ENCODE measurements at places on chromosomes 1 and 21.
A peak's percentile ranks its signal among the peaks of the same experiment; 100 is the strongest.

DNA sequence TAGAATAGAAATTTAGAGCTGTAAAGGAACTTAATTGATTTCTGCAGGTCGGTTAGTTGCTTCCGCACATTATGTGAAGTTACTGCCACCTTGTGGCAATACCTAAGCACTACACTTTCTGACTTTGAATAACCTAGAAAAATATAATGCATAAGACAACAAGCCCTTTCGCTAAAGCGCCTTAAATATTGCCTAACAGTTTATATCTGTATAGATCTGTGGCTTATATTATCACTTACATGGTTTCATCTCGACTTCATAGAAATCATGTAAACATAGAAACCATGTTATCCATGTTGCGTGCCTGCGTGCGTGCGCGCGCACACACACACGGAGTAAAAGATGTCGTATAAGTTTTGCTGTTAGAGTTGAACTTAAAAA, 10.9 kb upstream of the IFI16 start:
- DNase-seq = no peak

DNA sequence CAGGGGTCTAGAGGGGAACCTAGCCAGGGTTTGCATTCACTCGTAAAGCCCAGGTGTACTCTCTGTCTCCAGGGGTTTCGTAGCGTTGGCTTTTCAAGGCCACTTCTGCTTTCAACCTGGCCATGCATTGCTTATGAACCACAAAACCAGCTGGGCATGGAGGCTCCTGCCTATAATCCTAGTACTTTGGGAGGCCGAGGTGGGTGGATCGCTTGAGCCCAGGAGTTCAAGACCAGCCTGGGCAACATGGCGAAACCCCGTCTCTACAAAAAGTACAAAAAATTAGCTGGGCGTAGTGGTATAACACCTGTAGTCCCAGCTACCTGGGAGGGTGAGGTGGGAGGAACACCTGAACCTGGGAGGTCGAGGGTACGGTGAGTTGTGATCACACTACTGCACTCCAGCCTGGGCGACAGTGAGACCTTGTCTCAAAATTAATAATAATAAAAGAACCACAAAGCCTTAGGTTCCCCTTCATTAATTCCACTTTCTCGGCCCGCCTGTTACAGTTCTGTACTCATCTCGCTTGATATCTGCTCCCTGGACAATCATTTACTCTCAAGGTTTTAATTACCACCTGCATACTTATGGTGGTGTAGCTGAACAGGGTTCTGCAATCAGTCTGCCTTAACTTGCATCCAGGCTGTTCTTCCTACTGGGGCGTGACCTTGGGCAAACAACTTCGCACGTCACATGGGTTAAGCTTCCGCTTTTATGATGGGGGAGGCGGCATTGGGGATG, 6.1 kb downstream of the SLC16A4 start:
- no peak for DNase-seq

DNA sequence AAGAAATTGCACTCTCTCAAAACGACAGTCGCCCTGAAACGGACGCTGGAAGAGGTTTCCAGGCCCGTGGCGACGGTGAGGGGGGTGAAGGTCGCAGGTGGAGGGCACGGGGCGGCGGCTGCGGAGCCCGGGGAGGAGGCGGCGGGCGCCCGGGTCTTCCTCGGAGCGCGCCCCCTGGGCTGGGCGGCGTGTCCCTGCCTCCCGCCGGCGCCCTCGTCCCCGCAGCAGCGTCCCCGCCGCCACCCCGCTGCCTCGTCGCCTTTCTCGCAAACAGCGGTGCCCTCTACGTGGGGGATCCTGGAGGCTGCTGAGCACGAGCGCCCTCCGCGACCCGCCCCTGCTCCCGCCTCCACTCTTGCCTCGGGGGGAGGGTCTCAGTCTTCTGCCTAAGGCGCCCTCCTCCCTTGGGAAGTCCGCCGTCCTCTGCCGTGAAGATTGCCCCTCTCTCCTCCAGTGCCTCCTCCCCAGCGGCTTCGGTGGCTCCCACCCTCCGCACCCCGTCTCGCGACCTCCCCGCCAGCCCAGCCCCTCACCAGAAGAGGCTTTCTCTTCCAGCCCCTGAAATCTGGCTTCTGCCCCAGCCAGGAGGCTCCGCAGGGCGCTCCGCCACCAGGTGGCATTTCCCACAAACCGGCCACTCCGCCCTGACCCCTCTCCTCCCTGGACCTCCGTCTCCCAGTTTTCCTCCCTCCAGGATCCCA, 227.4 kb downstream of the SDCCAG8 start:
- no peak for DNase-seq

GRCh38 chr1:214569357-214570004, 18.1 kb upstream of the PTPN14 start:
- no peak for DNase-seq

- no peak for DNase-seq
Observed at GRCh38 chr1:102550729-102551384, 554.1 kb upstream of the OLFM3 start.

GRCh38 chr1:227215863-227216510, 102.3 kb downstream of the CDC42BPA start:
- DNase-seq = no peak

DNA sequence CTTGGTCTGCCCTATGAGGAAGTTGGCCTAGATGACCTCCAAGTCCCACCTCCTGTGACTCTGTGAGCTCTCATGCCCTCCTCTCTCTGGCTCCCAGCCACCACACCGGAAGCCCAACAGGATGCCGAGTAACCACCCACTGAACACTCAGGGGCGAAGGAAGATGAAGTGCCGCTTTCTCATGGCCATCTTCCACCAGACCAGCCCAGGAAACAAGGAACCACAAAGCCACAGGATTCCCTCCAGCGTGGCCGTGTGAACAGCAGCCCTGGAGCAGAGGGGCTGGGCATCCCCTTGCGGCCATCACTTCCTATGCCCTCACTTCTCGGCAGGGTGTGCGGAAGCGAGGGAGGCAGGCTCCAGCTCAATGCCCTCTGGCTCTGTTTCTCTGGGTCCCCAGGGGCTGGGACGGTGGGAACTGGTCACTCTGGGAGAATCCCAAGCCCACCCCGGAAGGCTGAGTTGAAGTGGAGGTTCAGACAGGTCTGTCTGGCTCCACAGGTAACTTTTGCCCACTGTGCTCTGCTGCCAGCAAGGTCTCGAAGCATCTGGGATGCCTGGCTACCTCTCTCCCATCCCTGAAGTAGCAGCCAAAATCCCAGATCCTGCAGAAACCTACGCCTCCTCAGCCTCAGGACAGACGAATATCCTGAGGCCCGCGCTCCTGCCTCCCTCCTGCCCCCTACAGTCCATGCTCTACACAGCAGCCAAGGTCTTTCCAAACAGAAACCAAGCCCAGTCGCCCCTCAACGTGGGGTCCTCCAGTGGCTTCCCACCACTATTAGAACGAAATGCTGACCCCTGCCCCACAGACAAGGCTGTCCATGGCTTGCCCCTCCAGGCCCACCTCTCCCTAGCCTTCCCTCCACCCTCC, 44.2 kb upstream of the ECE1 start:
- DNase-seq = peak; percentile 70

- no peak for DNase-seq
Observed at GRCh38 chr1:27600498-27601175, 3.3 kb downstream of the AHDC1 start.

DNA sequence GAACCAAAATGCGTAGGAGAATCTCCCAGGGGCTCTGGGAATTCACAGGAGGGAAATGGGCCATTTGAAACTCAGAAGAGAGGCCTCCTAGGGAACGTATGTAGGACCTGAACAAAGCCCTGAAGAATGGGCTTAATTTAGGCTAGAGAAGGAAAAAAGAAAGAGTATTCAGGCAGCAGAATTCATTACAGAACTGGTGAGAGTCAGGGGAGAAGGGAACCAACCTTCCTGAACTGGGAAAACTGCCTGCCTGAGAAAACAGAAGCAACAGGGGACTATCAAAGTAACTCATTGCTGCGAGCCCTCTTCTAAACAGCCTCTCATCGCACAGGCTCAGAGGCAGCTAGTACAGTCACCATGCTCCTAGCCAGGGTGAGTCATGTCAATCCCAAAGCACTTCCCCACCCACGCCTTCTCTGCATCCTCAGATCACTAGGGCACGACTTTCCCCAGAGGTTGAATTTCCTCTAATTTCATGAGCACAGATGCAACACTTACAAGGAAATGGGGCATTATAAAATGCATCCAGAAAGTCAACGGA, 98.1 kb downstream of the ADSS2 start:
- DNase-seq = peak; percentile 79

DNA sequence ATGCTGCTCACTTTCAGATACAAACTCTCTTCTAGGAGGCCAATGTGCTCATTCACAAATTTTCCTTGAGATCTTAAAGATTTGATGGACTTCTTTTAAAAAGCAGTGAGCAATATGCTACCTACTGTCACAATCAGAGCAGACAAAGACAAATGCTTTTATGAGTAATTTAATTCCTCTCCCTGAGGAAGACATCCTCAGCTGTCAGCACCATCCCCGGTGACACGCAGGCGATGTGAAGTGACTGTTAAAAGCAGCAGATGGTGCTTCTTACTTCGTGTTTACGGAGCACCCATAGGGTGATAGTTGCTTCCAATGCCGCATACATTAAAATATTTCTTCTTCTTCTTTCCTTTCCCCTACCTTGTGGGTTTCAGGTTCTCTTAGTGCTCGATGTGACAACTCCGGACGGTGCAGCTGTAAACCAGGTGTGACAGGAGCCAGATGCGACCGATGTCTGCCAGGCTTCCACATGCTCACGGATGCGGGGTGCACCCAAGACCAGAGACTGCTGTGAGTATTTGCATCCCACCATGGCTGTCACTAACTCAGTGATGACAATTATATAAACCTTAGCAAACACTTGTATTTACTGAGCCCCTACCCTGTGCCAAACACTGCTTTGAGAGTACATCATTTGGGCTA, 29.1 kb downstream of the LAMC2 start:
- DNase-seq = peak; percentile 50

- no peak for DNase-seq
Observed at GRCh38 chr1:33234588-33234990, 21.7 kb upstream of the ZNF362 start.

- no peak for DNase-seq
Observed at GRCh38 chr1:195915826-195916225, 692.4 kb downstream of the KCNT2 start.

- no peak for DNase-seq
Observed at GRCh38 chr1:22089787-22090186, 37.3 kb downstream of the CDC42 start.

DNA sequence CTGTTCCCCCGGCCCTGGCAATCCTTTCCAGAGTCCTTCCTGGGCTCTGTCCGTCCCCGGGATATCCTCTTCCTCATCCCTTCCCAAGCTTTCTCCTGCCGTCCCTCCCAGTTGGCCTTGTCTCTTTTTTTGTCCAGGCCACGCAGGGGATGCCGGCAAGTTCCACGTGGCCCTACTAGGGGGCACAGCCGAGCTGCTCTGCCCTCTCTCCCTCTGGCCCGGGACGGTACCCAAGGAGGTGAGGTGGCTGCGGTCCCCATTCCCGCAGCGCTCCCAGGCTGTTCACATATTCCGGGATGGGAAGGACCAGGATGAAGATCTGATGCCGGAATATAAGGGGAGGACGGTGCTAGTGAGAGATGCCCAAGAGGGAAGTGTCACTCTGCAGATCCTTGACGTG, 13.4 kb upstream of the SVBP start:
- no peak for DNase-seq

GRCh38 chr1:56577406-56578137, 1.8 kb downstream of the PLPP3 start:
- no peak for DNase-seq

GRCh38 chr1:87872189-87872588, 543.5 kb downstream of the LMO4 start:
- DNase-seq = no peak

DNA sequence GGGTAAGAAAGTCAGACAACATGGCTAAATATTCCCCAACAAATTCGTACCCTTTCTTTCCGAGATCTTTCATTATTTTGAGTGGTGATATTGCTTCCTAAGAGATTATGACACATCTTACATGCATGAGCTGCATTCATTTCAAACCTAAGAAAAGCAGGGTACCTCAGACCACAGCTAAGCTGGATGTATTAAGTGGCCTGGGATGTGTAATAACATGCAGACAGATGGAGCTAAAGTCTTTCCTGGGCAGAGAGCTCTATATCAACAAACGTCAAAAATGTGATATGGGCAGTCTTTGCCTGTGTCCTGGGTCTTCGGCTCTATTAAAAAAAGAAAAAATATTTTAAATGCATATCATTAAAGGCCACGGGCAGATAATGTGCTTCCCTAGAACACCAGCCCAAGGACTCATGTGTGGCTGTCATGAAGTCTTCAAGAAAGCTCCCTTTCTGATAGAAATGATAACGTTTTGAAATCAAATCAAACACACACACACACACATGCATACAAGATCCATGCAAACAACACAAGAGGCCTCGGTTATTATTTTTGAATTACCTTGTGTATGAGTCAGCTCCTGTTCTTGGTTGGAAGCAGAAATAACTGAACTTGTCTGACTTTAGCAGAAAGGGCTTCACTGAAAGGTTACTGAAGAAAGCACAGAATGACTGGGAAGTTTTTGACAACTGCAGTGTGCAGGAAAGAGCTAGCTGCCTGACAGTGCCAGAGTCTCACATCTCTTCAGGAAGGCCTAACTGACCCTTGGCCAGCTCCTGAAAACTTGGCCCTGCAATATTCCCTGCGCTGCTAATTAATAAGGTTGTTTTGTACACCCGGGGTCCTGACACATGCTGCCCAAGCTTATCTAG, 231.2 kb downstream of the DSCAM start:
- DNase-seq = no peak

DNA sequence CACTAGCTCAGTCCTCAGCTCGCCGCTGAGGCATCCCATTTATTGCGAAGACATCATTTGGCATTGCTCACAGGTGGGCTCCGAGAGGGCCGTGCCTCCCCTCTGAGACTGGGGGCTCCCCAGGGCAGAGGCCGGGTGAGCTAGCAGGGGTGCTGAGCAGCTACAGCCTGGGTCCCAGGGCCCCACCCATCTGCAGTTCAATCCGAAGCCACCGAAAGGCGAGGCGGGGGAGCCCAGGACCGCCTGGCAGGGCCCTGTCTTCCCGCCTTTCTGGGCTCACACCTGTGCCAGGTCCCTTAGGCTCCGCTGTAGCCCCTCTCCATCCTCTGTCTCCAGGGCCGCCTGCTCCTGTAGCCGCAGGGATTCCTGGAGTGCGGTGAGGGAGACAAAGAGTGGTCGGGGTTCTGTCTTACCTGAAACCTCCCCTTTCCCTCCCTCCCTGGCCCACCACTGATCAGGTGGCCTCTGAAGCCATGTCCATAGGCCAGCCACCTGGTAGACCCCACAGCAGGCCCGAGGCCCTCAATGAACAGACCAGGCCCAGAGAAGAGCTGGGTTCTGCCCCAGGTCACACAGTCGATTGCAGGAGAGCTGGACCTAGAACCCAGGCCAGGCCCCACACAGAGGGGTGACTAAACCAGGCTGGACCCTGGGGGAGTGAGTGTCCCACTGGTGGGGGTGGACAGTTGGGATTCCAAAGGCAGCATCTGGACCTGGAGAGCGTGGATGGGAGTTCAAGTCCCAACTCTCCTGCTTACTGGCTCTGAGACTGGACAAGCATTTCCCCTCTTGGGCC, 18.1 kb upstream of the NBPF1 start:
- DNase-seq = peak; percentile 82

DNA sequence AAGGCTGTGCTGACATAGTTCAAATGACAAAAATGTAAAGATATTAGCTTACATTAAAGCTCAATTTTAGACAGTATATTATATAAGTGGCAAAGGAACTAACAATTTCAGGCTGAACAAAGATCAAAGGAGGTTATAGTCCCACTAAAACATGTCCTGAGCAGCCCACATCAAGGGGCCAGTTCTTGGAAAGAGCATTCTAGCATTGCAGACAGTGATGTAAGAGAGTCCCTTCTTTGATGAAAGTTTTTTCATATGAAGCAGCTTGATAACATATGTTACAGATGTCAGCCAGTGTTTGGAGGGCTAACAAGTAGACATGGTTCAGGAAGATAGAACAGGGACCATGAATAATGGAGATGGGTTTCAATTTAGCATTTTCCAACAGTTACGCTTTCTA, 301.7 kb downstream of the NTNG1 start:
- no peak for DNase-seq

GRCh38 chr1:221783437-221783836, 41.5 kb upstream of the DUSP10 start:
- DNase-seq = no peak
